H7 (cell line): ENCODE measurements at places on chromosomes 5 and 9. TPM values are rescaled to one million over a fixed set of nuclear protein-coding genes. Genes with fewer than 3 reads are reported as not detected.

GRCh38 chr5:123814801-123815470, 303.0 kb downstream of the CSNK1G3 start:
- DNase-seq: peak; percentile 2

Gene DRD1
- 0.10 TPM in 1 of 2 replicates, not detected in the other for total RNA-seq

GRCh38 chr9:17528859-17529258, 50.0 kb upstream of the SH3GL2 start:
- DNase-seq: no peak

Gene DMRT3
- not detected in 2 replicates for total RNA-seq

GRCh38 chr5:123425431-123425830, 2.2 kb upstream of the CEP120 start:
- DNase-seq: no peak

GRCh38 chr9:29212397-29213387, 1639.4 kb upstream of the C9orf72 start:
- DNase-seq: peak; percentile 66

Gene SEMA5A
- 6.5 and 7.9 TPM in 2 replicates for total RNA-seq

DNA sequence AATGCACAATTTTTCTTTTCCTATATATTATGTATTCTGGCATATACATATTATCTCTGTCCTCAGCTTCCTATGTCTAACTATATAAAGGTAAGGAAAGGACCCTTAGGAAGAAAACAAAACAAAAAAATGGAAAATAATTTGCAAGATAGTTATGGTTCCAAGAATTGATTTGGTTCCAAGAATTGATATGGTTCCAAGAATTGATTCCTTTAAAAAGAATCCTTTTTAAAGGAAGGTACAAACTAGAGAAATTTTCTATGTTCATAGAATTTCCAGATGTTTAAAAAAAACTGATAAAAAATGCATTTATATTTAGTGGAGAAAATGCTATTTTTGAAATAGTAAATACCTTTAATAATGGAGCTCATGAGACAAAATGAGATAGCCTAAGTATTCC, 12.1 kb downstream of the LYRM7 start:
- DNase-seq: no peak

Gene LEAP2
- total RNA-seq: 0.70 and 0.94 TPM in 2 replicates

Gene BTNL8
- 0.21 and 0.22 TPM in 2 replicates for total RNA-seq

GRCh38 chr5:14777932-14778791, 93.4 kb downstream of the ANKH start:
- no peak for DNase-seq

Gene EXD3
- total RNA-seq: 7.0 and 15.7 TPM in 2 replicates

GRCh38 chr9:14402583-14402982, 88.6 kb upstream of the NFIB start:
- no peak for DNase-seq

DNA sequence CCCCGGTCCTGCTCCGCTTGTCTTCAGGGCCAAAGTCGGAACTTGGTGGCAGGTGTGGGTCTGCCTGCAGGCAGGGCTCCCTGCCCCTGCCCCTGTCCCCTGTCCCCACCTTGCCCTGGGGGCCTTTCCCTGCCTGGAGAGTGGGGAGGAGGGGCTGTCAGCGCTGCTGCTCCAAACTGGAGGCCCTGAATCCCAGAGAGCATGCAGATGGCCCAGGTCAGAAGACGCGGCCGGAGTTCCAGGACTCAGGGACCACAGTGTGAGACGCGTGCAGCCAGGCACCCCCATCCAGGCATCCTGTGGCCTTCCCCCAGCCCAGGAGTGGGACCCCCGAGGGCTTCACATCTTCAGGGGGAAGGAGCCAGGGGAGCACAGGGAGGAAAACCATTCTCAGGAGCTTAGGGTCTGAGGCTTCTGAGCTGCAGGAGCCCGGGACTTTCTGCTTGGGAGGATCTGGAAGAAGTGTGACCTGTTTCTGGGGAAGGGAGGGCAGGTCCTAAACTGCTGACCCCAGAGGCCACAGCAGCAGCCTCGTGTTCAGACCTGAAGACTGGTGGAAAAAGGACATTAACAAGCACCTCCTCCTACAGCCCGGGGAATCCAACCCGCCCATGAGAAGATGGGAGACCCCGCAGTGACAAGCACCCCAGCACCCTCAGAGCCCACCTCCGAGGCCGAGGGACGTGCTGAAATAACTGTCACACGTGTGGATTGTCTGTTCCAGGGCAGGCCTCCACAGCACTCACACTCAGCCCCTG, 38.0 kb downstream of the RASGEF1C start:
- no peak for DNase-seq

DNA sequence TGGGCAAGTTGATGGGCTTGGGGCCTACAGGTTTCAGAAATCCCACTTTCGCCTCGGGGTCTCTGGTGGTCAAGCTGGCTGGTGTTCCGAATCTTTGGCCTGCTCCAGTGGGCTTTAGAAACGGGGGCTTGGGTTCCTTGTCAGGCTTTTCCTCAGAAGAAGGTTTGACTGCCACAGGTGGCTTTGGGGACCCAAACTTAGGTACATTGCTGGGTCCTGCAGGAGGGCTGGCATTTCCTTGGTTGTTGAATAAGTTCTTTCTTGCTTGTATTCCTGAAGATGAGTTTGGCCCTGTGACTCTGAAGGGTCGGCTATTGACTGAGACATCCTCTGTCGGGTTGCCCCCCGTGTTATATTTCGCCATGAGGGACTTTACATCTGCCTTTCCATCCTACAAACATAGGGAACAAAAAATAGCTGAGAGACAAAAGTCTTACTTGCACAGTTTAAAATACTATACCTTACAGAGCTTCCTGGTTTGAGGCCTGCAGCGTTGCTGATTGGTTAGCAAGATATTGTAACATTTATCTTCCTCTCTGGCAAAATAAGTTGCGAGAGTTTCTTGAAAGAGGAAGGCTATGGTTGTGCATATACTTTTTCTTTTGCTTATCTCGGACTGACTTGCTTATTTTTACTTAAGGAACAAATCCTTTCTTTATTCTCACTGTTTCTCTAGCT, 16.6 kb downstream of the FYB1 start:
- DNase-seq: no peak

DNA sequence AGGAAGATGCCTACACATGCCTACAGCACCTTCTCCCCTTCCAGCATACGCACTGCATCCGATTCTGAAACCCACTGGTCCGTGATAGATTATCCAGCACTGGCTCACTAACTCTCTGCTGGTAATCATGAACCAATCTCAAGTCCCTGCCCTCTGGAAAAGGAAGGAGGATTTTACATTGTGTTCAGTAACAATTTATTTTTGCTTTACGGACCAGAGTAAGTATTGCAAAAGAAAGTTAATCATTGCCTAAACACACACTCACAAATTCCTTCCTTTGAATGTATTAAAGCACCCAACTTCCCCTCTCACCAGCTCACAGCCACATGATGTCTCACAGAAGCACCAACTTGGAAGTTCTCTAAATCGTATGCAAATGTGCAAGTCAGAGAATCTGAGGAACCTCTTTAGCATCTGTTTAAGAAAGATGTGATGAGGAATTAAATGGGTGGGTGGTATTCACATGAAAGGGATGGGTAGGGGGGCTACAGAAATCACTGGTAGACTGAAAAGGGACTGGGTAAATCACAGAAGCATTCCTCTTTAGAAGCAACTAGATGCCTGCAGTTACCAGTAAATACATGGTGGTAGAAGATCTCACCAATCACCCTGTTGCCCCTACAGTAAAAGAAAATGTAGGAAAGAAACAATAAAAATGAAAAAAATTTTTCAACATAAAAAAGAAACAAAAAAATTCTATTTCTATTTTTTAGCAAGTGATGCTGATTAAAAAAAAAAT, 8.4 kb downstream of the GNAQ start:
- DNase-seq: no peak

GRCh38 chr9:20872340-20872977, 159.0 kb downstream of the HACD4 start:
- peak; percentile 21 for DNase-seq

Gene PSD2
- total RNA-seq: 0.10 and 0.33 TPM in 2 replicates

Gene SNX18
- total RNA-seq: 21.6 and 26.2 TPM in 2 replicates

GRCh38 chr9:131056781-131057506, 39.4 kb upstream of the AIF1L start:
- no peak for DNase-seq

Gene IL5
- not detected in 2 replicates for total RNA-seq
